ENCODE measurements at places on chromosomes 2 and 18.
A peak's percentile ranks its signal among the peaks of the same experiment; 100 is the strongest.

- DNase-seq, result no peak
Measured at GRCh38 chr2:55804535-55804934, 110.9 kb upstream of the PNPT1 start.

GRCh38 chr2:180647221-180647620, 333.2 kb upstream of the UBE2E3 start:
- DNase-seq, result peak; percentile 33

DNA sequence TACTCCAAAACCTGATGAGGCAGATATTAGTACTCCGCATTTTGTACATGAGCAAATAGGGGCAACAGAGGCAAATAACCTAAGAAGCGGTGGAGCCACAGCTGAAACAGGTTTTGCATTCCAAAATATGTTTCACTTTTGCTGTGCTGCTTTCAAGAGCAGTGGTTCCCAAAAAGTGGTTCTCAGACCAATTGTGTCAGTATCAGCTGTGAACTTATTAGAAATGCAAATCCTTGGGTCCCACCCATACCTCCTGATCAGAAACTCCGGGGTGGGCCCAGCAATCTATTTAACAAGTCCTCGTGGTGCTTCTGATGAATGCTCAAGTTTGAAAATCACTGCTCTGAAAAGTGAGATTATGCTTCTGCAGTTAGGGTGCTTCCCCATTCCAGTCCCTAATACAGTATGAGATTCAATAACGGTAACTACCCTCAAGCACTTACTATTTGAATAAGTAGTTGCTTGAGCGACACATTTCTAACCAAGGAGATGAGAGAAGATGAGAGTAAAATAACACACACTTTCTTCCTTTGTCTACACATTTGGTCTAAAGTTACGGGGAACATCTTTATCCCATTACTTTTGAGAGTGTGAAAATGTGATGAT, 17.8 kb upstream of the TCF4 start:
- DNase-seq, result no peak

DNA sequence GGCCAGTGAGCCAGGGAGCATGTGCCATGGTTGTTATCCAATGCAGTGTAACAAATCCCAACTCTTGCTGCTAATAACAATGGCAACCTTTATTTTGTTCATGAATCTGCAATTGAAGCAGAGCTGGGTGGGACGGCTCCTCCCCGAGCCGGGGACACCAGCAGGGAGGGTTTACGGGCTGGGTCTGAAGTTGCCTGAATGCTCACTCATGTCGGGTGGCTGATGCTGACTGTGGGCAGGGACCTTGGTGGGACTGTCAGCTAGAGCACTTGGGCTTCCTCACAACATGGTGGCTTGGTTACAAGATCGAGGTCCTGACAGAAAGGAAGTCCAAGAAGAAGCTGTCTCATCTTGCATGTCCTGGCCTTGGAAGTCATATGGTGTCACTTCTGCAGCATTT, 264.5 kb downstream of the NDUFA10 start:
- no peak for DNase-seq

DNA sequence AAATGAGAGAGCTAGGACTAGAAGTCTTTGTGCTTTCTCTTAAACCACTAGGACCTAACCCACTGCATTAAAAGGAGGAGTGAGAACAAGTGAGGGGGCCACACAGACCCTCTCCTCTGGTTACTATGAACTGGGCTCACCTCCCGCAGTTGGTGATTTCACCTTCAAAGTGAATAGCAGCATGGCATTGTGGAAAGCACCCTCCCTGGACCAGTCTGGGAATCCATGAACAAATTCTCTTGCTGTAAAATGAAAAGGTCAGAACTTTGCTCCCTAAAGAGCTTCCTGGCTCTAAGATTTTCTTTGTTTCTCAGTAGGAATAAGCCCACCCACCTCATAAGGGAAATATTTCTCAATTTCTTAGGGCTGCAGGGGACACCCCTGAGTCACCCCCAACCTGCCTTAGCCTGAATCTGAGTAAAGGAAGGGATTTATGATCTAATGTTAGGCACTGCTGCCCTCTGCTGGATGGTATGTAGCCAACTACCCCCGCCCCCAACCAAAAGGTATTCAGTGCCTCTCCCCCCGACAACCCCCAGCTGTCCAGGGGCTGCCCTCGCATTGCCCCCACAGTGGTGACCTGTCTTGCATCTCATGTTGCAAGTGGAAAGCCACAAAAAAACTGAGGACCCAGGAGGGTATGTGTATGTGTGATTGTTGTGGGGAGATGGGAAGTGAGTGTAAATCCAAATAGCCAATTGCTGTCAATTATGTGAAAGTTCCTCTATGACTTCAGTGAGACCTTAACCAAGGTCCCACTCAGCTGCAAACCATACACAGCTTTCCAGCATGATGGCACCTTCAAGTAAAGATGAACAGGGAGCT, 230.9 kb upstream of the SLC14A2 start:
- DNase-seq, result peak; percentile 35

- DNase-seq, result no peak
Measured at GRCh38 chr18:23701017-23701416, 11.8 kb downstream of the LAMA3 start.

GRCh38 chr2:58574873-58575272, 333.7 kb upstream of the FANCL start:
- no peak for DNase-seq

DNA sequence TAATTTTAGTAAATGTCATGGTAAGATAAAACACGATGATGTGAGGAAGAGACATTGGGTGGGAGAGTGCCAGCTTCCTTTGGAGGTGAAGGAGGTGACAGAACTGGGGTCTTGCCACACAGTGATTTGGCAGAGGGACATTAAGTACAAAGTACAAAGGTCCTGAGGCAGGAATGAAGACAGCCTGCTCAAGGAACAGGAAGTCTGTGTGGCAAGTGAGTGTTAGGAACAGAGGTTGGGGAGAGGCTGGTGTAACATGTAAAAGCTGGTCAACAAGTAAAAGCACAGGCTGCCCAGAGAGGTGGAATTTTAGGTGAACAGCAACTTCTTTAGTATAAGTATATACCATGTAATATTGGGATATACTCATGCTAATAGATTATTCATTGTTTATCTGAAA, 73.1 kb downstream of the INPP5D start:
- DNase-seq, result no peak

DNA sequence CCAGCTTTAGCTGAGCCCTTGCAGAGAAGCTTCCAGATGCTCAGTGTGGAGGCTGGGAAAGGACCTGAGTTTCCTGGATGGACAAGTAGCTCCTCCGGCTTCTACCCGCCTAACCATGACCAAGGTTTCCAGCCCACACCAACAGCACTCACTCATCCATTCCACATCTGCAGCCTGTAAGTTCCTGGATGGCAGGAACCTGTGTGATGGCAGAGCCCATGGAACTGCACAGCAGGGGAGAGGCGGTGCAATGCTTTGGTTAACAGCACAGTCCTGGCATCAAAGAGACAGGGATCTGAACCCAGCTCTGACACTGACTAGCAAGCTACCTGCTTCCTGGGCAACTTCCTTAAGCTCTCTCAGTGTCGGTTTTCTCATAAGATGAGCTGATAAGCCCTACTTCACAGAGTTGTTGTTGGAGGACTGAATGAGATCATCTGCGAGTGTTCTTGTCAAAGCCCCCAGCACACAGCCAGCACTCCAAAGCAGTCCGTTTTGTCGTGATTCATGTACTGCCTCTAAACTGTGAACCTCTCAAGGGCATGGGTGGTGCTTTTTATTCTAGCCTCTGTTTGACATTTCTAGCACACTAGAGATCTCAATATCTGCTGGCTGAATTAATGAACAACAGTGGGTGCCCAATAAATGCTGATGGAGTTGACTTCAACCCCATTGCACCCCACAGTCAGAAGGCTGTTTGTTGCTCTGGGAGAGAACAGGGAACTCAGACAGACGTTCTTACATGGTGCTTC, 41.6 kb upstream of the OTOF start:
- no peak for DNase-seq

GRCh38 chr2:205045706-205046105, 500.4 kb downstream of the PARD3B start:
- no peak for DNase-seq

- DNase-seq, result peak; percentile 79
Measured at GRCh38 chr2:202238234-202239197, at the start of gene SUMO1. Gene SUMO1, minus strand, starts transcription at chr2:202238597. Its CDS starts 146 bp downstream, at chr2:202238451.

DNA sequence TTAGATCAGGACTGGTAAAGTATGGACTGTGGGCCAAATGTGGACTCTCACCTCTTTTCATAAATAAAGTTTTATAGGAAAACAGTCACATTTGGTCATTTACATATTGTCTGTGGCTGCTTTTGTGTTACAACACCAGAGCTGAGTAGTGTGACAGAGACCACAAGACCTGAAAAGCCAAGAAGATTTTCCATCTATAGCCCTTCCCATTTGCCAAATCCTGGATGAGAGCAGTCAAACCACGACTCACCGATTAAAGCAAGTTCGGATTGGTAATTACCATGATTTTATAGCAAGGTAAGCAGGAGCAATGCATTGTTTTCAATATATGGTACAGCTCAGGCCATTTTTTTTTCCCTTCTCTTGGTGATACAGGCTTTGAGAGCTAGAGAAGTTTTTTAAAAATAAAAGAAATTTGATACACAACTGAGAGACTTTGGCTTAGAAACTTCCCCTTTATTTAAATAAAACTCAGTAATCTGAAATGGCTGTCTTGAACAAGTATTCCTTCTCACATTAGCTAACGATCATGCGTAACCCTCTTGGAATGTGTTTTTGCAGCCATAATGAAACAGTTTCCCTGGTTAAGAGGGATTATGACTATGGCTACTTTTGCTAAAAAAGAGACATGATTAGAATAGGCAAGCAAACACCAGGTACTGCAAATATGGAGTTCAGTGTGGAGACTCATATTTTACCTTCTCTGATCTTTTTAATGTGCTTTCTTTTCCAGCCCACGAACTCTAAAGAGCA, 9.5 kb upstream of the MALL start:
- peak; percentile 57 for DNase-seq

DNA sequence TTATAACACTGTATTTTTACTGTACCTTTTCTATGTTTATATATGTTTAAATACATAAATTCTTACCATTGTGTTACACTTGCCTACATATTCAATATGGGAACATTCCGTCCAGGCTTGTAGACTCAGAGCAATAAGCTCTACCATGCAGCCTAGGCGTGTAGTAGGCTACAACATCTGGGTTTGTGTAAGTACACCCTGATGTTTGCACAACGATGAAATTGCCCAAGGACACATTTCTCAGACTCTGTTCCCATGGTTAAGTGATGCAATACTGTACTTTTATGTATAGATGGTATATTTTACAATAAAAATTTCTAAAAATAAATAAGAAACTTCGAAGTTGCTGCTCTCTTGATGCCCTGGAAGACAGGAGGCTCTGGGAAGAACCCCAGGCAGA, 38.4 kb downstream of the YPEL5 start:
- DNase-seq, result peak; percentile 74

GRCh38 chr2:230234122-230234722, 8.7 kb downstream of the SP140 start:
- DNase-seq, result no peak

DNA sequence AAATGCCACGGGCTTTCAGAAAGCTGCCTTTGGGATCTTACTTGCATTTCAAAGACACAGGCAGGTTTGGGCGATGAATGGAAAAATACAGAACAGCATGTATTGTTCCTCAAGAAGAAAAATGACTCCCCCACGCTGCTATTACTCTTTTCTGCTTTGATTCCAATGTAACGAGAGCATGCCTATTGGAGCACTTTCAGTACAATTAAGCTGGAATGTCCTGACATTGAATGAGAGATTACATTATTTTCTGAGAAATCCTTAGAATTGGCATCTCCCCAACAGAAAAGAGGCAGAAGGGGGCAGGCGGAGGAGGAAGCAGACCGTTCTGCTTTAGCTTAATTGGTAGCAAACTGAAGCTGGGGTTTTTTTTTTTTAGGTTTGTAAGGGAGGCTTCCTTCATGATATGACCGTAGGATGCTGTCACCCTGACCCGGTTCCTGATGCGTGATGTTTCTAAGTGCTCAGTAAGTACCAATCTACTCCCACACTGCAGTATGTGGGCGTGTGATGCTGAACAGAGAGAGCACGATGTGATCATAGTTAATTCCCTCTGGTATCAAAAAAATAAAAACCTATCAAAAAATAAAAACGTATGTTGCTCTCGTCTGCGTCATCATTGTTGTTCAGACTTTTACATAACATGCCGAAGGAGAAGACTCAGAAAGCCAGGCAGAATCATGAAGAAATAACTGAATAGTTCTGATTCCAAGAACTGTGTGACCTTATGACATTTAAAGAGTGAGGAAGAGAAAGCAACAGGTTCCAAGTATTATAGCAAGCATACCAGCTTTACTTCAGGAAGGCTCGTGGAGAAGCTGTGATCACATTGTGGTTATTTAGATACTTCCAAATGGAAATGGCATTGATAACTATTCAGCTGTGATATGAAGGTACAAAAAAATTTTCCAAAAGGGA, 40.5 kb downstream of the LONRF2 start:
- no peak for DNase-seq

DNA sequence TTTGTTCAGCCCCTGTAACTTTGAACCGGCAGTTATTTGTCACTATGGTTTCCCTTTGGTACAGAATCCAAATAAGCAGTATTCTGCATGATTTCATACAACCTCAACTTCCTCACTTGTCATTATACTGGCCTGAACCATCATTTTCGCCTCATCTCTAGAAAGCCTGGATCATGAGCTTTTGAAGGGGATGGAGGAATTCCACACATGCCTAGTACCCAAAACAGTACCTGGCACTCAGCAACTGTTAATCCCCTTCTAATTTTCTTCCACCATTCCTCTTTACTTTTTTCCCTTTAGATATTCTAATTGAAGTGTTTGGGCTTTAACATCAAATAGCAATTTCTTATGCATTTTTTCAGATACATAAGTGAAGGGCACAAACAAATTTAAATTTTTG, 1574.4 kb upstream of the NXPH2 start:
- DNase-seq, result no peak

DNA sequence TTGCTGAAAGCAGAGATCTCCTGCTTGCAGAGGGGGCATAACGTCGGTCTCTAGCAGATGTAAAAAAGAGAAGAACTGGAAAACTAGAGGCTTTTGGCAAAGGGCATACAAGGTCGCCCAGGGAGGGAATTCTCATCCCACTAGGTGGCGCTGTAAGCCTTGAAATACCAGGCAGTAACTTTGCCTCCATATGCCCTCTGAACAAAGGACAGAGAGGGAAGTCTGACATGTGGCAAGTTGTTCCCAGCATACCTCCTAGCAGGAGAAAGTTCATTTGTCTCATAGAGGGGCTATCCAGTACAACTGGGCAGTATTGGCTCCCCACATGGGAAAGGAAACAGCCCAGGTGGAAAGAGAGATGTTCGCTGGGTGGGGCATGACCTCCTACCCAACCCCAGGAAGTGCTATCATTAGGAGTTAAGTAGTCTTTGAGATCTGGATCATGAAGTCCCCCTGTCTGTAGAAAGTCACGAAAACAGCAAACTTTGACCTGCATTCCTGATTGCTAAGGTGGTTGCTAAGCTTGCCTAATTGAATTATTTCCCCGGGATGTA, 39.9 kb downstream of the STK17B start:
- peak; percentile 36 for DNase-seq

DNA sequence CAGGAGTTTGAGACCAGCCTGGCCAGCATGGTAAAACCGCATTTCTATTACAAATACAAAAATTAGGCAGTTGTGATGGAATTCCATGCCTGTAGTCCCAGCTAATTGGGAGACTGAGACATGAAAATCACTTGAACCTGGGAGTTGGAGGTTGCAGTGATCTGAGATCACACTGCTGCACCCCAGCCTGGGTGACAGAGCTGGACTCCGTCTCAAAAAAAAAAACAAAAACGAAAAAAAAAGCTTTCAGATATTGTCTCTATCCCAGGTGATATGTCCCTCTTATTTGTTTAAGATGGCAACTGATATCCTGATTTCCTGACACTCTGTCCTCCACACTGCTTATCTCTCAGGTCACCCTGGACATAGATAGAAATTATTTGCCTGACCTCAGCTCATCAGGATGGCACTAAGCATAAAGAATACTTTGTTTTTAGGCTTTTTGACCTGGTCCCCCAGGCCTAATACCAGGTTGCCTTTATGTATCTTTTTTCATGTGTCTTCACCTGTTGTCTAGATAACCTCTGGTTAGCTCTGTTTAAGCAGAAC, 295.2 kb upstream of the KCNJ3 start:
- DNase-seq, result no peak

Data from AG10803 (cell line).